ENCODE measurements at places on chromosomes 11 and 22.
A peak's percentile ranks its signal among the peaks of the same experiment; 100 is the strongest.

GRCh38 chr11:44977493-44977984 lies 26.9 kb upstream of the TP53I11 start:
- DNase-seq = no peak

DNA sequence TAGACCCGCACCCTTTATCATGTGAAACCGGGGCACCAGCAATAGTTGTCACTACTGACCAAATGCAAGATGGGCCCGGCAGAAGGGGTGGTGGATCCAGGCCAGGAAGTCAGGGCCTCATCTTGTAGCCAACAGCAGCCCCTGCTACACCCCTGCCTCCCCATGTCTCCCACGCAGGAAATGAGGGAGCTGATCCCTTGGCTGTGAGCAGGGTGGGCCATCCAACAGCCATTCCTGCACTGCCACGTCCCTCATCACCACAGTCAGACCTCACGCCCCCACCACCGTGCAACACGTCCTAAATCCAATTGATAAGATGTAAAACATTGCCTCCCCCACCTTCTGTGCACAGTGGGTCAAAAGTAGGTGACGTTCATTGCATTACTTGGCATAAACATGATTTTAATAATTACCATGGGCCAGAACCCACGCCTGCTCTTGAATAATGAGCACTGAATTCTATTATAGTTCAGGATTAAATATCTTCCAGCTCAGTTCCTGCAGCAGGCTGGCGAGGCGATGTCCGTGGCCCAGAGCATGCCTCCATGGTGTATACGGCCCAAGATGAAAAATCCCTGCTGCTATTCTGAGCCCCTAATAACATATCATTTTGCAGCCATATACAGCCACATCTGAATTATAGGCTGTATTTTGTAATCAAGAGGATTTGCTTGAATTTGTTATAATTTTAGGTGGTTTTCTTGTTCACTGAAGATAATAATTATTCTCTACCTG lies 1373.8 kb downstream of the BRD1 start:
- DNase-seq = no peak

DNA sequence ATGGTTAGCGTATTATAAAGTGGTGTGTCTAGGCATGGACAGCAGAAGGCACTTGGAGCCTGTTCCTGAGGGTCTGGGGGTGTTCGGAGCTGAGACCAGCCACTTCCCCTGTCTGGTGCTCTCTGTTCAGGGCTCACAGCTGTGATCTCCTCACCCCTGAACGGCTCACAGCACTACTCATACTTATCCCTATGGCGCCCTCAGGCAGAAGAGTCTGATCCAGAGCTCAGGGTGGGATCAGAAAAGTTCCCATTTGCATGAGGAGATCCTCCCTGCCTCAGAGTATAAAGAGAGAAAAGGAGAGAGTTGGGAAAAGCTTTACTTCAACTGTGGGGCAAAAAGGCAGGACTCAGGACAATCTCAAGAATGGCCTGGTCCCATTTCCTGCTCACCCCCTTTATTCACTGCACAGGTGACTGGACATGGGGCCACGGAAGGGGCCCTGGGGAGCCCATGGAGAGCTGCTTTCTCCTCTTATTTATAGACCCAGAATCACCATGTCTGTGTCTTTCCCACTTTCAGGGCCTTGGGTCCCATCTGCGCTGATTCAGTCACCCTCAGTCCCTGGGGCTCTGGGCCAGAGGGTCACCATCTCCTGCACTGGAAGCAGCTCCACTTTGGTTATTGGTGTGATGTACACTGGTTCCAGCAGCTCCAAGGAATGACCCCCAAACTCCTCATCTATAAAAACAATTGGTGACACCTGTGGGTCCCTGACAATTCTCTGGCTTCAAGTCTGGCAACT lies 97.0 kb upstream of the TOP3B start:
- no peak for DNase-seq

- no peak for DNase-seq
Observed at GRCh38 chr11:45659031-45659817, 6.2 kb downstream of the CHST1 start.

- DNase-seq = no peak
Observed at GRCh38 chr22:39631381-39632286, 61.1 kb downstream of the CACNA1I start.

GRCh38 chr22:36334081-36334820 lies 53.5 kb downstream of the MYH9 start:
- DNase-seq = peak; percentile 35

DNA sequence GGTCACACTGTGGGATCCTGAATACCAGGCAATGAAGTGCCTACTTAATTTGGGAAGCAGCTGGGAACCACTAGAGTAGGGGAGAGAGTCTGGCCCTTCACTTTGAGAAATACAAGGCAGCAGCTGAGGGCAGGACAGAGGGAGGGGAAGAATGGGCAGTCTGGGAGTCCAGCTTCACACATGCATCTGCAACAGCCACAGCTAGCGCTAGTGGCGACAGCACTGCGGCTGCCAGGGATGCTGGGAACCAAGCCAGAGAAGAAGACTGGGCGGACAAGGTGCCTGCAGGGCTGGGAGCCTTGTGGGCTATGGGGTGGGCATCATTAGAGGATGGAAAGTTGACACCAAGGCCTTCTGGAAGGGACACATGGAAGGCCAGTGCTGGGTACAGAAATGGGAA lies 15.8 kb downstream of the SCUBE2 start:
- no peak for DNase-seq

- DNase-seq = no peak
Observed at GRCh38 chr11:76444065-76444383, 794 bp upstream of the EMSY start.

DNA sequence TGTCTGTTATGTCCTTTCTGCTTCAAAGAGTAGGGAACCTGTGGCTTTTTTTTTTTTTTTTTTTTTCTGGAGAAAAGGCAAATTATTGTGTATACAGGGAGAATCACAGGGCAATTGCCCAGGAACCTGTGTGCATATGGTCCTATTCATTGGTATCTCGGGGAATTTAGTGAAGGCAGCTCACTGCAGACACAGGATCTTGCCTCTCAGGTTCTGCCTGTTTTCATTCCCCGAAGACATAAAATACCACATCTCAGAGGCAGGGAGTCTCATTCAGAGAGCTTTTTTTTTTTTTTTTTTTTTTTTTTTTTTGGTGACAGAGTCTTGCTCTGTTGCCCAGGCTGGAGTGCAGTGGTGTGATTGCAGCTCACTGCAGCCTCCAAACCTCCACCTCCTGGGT lies 88.3 kb downstream of the OSBP2 start:
- DNase-seq = no peak

Data from bone marrow (tissue), 2 donors.